ENCODE measurements at places on chromosomes 4 and X.

GRCh38 chrX:130108647-130109428, 1.5 kb downstream of the ELF4 start:
- no peak for DNase-seq

DNA sequence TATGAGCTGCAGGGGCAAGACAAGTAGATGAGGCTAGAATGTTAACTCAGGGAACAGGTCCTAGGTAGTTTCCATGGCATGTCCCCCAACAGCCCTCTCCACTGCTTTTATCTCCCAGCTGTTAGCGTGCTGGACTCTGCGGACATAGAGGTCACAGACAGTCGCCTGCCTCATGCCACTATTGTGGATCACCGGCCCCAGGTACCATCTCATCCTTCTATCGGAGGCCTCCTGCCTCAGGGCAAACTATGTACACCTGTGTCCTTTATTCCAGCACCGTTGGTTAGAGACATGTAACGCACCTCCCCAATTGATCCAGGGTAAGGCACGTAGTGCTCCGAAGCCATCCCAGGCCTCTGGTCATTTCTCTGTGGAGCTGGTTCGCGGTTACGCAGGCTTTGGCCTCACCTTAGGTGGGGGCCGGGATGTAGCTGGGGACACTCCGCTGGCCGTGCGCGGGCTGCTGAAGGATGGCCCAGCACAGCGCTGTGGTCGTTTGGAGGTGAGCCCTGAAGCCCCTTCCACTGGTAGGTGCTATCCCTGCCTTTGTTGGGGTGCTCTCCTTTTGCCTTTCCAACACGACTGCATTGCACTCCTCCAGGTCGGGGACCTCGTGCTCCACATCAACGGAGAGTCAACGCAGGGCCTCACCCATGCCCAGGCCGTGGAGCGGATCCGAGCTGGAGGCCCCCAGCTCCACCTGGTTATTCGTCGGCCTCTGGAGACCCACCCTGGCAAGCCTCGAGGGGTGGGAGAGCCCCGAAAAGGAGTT, 2.2 kb downstream of the MAGIX start:
- no peak for DNase-seq

DNA sequence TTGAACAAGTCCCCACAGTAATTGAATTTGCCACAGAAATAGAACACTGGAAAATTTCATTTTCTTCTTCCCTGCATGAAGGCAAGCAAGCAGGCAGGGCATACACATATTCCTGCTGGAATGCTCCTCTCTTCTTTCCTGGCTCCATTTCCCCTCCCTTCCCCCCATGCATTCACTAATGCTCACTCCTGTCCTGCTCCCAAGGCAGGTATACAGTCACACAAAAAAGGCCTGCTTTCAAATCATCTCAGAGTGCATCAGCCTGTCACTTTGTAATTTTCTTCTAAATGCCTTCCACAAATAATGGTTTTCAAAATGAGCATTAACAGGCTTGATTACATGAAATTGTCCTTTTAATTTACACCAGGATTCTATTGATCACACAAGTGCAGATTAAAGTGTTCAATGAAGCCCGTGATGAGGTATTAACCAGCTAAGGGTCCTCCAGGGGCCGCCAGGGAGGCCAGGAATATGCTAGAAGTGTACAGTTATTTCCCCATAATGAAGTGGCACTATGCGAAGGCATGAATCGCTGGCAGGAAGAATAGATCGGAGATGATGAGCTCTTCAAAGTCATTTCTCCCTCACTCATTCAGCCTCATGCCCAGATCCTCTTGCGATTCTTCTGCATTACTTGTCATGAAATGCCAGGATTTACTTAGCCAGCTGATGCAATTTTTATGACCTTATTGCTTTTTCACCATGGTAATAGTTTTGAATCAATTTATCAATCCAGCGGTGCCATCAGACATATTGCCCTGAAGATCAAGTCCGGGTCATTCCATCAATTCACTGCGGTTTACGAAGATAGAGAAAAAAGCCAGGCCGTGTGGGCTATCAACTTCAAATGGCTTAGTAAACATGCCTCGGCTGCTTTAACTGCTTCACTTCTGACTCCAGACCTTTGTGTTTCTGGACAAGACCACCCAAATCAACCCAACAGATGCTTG, 243.5 kb downstream of the GPAT3 start:
- no peak for DNase-seq

DNA sequence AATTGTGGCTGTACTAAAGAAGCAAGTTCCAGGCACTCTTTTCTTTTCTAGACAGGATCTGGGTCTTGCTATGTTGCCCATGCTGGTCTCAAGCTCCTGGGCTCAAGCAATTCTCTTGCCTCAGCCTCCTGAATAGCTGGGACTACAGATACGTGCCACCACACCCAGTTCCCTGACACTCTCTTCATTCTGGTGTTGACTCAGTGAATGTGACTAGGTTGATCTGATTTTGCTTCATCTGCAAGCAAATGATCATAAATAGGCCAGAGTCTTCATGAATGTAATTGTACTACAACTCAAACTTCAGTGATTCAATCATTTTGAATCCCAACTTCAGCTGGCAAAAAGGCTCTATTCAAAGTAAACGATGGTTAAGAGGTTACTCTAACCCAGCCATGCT, 78.5 kb downstream of the APBB2 start:
- DNase-seq: no peak

- DNase-seq: no peak
These were observed 21.9 kb upstream of the RP2 start for GRCh38 chrX:46814966-46815365.

DNA sequence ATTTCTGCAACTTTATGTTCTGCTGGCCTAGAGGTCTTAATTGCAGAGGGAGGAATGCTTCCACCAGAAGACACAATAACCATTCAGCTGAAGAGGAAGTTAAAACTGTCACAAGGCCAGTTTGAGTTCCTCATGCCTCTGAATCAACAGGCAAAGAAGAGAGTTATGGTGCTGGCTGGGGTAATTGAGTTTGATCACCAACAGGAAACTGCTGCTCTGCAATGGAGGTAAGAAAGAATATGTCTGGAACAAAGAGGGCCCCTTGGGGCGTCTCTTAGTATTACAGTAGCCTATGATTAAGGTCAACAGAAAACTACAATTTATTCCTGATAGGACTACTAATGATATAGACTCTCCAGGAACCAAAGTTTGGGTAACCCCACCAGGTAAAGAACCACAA, 744.0 kb downstream of the FSTL5 start:
- no peak for DNase-seq

- DNase-seq: no peak
These were observed 342.7 kb downstream of the PTTG2 start for GRCh38 chr4:38302910-38303309.

- DNase-seq: no peak
These were observed 213.4 kb upstream of the JADE1 start for GRCh38 chr4:128596115-128596514.

DNA sequence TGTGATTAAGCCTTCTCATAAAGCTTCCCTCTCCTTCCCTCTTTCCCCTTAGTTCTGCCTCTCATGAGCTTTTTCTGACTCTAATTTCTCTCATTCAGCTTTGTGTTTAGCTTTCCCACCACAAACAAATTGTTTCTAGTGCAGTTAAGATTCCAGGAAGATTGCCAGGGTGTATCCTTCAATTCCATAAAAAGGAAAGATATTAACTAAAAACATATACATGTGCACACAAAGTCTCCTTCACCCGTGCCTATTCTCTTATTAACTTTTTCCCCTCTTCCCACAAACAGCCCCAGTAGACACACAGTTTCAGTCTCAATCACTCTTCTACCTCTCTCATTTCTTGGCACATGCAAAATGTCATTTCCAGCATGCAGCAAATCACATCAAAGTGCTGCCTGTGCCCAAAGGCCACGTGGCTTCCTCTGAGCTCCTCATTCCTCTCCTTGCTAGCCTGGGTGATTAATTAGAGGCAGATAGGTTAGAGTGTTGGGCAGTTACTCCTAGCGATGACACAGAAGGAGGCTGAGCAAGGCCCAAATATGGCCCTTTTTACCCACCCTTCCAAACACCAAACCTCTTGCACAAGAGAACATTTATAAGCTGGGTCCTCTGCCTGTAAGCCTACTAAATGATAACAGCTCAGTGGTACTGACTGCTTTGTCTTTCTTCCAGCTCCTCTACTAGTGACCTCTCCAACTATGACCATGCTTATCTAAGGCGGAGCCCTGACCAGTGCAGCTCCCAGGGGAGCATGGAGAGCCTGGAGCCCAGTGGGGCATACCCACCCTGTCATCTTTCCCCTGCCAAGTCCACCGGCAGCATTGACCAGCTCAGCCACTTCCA, 159.6 kb downstream of the SOWAHB start:
- DNase-seq: no peak

GRCh38 chr4:149889991-149890390, 74.3 kb upstream of the IQCM start:
- DNase-seq: no peak

- no peak for DNase-seq
These were observed 11.3 kb upstream of the SPCS3 start for GRCh38 chr4:176308441-176308840.

DNA sequence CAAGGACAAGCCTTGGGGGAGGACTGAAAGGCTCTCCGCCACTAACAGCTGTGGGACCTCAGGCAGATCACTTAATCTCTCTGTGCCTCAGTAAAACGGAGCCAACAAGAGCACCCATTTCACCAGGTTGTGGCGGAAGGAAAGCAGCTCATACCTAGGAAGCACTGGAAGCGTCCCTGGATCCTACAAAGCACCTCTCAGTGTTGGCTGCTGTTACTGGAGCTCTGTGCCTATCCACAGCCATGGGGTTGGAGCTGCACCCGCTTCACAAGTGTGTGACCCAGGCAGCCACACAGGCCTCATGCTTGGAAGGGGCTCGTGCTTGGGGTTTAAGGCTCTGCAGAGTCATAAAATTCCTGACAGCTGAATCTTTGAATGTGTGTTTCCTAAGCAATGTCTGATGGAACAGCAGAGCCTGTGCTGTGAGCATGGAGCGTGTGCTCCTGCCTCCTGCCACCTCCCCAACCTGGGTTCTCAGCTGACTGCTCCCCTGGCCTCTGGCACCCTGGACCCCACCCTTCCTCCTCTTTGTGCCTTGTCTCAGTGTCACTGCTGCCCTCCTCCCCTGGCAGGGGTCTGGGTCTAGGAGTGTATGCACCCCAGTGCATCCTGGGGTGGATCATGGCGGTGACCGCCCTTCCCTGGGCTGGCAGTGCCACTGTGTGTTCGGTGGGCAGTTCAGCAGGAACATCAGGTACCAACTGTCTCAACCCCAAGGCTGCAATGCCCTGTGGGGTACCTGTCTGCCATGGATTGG, 14.4 kb upstream of the MAN2B2 start:
- DNase-seq: no peak

Measured in naive thymus-derived CD8-positive, alpha-beta T cell (primary cell).